ENCODE measurements at places on chromosomes 5 and 9.

GRCh38 chr9:75087289-75087823 lies 599 bp downstream of the NMRK1 start:
- peak; percentile 72 for DNase-seq

GRCh38 chr9:33167972-33168461 lies 881 bp upstream of the B4GALT1 start:
- no peak for DNase-seq

- no peak for DNase-seq
Measured at GRCh38 chr5:120767178-120767820, 303.2 kb downstream of the PRR16 start.

DNA sequence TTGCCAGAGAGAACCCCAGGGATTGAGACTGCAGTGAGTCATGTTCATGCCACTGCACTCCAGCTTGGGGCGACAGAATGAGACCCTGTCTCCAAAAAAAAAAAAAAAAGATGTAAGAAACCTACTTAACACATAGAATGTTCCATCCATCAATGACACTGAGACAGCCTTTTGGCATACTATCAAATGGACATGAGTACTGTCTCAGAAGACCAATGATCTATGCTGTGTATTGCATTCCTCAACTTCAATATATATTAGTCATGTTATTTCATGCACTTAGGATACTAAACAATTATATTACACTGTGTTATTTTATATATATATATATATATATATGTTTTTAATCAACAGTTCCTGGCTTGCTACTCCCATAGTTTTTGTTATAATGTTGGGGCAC lies 57.1 kb upstream of the ANKH start:
- DNase-seq = peak; percentile 48

DNA sequence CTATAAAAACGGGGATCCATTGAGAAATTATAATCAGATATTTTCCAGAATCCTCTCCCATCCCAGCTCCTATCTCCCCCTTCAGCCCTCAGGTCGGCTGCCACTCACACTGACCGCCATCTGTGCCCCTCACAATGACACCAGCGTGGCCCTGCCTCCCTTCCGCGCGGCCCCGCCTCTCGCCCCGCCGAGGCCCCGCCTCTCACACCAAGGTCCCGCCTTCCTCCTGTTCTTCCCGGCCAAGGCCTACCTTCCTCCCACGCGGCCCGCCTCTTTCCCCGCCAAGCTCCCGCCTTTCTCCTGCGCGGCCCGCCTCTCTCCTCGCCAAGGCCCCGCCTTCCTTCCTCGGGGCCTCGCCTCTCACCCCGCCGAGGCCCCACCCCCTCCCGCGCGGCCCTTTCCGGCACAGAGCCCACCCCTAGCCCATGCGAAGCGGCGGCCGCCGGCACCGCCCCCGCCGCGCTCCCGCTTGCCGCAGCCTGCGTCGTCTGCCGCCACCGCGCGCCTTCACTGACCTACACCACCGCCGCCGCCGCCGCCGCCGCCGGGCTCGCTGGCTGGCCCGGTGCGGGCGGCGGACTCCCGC lies at the start of gene DNAJC21:
Gene DNAJC21 (plus strand): TSS at position 426 of the 586 bp plus-strand sequence. CDS start 261 bp downstream, outside the sequence.
- DNase-seq = peak; percentile 98

DNA sequence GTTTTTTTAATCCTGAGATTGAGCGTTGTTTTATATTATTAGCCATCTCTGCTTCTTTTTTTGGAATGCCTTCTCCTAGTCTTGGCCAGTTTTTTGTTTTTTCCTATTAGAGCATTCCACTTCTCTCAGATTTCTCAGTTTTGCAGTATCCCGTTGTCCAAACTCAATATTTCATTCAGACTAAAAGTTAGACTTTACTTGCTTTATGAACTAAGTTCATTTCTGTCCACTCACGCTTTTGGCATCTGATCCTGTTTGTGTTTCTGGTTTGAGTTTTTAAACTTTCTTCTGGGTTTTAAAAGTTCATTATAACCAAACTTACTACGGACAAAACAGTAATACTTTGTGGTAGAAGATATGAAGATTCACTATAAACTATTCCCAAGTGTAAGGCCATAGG lies 288.3 kb upstream of the MPDZ start:
- no peak for DNase-seq

GRCh38 chr5:154447089-154447725 lies 1.4 kb downstream of the SAP30L start:
- no peak for DNase-seq

- DNase-seq = no peak
Measured at GRCh38 chr5:140225396-140225795, 50.4 kb downstream of the CYSTM1 start.

GRCh38 chr9:114962809-114963208 lies 32.4 kb upstream of the TNFSF8 start:
- no peak for DNase-seq

DNA sequence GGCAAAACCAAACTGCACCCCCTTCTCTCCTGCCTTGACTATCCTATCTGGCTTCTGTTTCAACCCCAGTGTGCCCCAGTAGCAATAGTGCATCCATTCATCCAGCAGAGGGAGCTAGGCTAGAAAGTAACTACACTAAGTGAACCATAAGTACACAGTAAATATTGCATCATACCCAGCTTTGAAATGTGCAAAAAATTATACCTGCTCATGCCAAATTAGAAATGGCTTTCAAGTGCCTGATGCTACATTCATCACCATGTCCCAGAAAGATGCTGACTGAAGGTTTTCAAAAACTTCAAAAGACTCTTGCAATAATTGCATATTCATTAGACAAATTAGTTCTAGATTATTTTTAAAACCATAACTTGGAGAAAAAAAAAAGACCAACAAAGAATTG lies 153.5 kb downstream of the PRELID2 start:
- peak; percentile 75 for DNase-seq

DNA sequence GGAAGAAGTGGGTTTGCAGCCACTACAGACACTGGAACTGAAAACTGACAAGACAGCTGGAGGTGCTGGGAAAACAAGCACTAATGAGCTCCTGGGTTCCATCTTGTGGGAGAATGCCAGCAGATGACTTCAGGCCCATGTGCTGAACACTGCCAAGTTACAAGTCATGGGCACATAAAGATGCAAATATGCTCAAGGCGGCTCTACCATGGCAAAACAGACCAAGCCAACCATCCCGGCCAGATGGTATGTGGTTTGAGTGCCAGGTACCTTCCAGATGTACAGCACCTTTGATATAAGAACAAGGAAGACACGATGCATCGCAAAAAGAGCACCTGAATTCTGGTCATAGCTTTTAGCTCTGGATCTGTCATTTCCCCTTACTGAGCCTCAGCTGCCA lies 19.9 kb downstream of the TNFSF8 start:
- no peak for DNase-seq

- peak; percentile 96 for DNase-seq
Measured at GRCh38 chr5:74316064-74316603, 324.4 kb downstream of the ENC1 start.

DNA sequence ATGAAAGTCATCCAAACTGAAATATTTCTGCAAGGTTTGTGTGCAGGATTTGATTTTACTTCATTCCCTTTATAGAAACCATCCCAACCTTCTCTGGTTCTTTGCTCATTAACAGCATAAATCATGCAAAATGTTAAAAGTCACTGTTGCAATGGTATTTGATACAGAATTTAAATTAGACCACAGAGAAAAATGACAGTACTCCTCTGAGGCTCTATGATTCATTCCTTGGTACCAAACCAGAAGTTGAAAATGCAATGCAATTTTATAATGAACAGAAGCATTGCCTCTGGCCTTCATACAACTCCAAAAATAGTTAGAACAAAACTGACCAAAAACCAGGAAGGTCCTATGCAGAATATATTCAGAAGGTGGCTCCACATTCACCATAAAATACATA lies 607.1 kb downstream of the TLE1 start:
- DNase-seq = no peak

DNA sequence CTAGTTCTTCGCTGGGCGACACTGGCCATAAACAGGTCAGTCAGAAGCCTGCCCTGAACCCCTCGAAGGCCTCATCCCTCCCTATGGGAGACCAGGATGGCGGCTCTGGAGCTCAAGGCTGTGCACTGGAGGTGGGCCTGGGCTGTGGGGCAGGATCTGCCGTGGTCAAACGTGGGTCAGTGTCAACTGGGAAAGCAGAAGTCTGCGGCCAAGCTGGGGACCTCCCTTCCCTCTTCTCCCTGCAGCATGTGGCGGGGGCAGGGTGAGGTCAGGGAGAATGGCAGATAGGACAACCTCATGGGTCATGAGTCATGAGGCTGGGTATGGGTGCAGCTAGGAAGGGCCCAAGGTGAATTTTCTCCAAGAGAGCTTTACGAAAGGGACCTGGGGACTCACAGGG lies 132.9 kb downstream of the RXRA start:
- DNase-seq = no peak

DNA sequence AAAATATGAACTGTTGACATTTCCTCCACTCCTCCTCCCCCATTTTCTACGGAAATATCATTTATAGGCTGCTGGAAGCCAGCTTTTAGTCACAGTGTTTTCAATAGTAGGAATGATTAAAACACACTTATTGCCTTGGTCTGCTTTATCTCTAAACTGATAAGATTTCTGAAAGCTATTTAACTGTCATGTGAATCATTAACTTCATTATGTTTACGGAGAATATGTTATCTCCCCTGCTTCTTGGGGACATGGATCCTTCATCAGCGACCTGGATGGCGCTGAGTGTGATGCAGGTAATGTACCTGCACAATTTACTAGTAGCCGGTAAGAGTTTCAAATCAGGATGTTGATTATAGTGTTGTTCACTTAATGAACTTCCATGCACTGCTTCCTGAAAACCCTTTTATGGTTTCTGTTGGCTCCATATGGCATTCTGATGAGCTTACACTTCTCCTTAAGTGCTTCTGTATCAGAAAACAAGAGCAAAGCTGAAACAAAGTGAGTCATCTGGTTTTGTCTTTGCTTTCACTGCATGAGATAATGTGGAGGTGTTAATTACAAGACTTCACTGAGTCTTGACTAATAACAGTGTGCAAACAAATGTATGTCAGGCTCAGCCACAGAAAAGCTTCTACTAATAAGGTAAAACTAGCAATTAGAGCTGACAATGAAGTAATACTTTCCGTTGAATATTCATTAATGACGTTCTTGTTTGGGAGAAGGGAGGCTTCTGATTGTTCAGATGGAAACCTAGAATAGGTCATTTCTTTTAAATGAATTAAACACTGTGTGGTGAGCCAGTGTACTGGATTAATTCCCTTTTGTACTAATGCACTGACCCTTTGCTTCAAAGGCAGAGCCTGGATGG lies 162.4 kb upstream of the ZNF608 start:
- DNase-seq = no peak

DNA sequence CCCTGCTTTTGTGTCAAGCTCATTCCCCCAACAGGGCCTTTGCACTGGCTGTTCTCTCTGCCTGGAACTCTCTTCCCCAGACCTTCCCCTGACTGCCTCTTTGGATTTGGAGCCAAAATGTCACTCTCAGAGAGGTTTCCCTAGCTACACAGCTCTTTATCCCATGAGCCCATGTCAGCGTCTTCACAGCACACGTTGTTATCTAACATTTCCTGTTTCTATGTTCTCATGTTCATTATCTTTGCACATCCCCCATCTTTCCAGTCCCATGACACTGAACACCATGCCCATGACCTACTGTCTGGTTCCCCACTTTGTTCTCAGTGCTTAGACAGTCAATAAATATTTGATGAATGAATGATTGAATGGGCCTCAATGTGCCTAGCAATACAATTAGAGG lies 26.3 kb upstream of the ARSI start:
- no peak for DNase-seq

DNA sequence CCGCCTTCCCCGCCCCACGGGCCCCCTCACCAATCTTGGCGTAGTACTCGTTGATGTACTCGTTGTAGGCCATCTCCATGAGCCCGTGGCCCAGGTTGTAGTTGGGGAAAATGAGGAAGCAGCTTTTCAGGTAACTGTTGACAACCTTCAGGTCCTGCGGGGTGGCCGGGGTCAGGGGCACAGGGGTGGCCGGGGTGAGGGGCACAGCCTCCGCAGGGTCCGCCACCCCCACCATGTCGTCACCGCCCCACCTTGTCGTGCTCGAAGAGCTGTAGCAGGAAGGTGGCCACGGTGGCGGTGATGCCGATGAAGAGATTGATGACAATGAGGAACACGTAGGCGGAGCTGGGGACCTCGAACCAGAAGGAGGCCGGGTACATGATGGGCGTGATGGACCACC lies 14.8 kb upstream of the CLIC3 start:
- DNase-seq = no peak

DNA sequence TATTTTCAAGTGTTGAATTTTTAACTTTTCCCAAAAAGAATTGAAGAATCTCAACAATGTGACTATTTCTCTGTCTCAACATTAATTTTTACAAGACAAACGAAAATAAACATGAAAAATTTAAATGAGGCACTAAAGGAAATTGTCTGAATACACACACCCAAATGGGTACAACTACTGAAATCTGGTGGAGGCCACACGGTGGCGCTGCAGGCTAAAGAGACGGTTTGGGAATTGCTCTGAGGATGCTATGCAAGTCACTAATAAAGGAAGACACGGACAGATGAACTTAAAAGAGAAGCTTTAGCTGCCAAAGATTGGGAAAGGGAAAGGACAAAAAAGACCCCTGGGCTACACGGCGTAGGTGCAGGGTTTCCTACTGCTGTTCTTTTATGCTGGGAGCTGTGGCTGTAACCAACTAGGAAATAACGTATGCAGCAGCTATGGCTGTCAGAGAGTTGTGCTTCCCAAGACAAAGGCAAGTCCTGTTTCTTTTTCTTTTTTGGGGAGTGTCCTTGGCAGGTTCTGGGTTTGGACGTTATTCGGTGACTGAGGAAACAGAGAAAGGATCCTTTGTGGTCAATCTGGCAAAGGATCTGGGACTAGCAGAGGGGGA lies at the start of gene PCDHB10:
Gene PCDHB10 (plus strand): TSS at position 244 of the 616 bp plus-strand sequence. CDS start 200 bp downstream, at position 444.
- peak; percentile 54 for DNase-seq

- no peak for DNase-seq
Measured at GRCh38 chr9:27462434-27462833, 61.7 kb upstream of the IFNK start.

- DNase-seq = no peak
Measured at GRCh38 chr5:35313291-35313690, 83.0 kb upstream of the PRLR start.

DNA sequence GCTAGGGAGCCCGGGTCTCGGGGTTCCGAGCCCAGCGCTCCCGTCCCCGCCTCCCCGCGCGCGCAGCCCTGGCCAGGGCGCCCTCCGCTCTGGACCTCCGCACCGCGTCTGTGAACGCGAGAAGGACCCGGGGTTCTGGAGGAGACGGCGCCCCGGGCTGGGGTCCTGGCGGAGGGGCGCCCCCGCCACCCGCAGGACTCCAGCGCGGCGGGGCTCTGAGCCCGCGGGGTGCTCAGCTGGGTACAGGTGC lies 431 bp downstream of the TMOD1 start:
- peak; percentile 20 for DNase-seq

- DNase-seq = peak; percentile 92
Measured at GRCh38 chr9:35071814-35072460, 488 bp downstream of the VCP start.
